ENCODE measurements at places on chromosomes 16 and 17.

- DNase-seq: no peak
These were observed 1.2 kb downstream of the CPD start for GRCh38 chr17:30379903-30380381.

- no peak for DNase-seq
These were observed 82.6 kb downstream of the C16orf95 start for GRCh38 chr16:87234601-87235000.

DNA sequence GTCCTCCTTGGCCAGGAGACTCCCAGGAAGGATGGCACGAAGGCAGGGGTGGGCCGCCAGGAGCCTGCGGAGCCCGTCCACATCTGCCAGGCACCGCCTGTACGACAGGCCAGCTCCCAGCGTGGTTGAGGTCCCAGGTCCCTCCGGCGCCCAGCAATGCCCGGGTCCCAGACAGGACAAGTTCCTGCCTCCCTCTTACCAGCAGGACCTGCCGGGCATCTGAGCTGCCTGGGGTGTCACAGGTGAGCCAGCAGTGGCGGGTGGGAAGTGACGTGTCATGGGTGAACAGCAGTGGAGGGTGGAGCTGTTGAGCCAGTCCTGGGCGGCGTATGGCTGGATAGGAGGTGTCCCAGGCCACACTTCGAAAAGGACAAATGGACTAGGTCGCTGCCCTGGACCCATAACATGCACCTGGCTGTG, 15.7 kb upstream of the BAHCC1 start:
- no peak for DNase-seq

DNA sequence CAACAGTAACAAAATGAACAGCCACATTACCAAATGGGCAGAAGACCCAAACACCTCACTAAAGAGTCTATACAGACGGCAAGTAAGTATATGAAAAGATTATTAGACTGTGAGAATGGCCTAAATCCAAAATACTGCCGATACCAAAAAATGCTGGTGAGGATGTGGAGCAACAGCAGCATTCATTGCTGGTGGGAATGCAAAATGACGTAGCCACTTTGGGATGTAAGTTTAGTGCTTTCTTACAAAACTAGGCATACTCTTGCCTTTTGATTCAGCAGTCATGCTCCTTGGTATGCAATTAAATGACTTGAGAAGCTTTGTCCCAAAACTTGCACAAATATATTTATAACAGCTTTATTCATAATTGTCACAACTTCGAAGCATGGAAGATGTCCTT, 43.8 kb downstream of the RABEP1 start:
- DNase-seq: no peak

- DNase-seq: no peak
These were observed 94.3 kb downstream of the SDK2 start for GRCh38 chr17:73549841-73550430.

DNA sequence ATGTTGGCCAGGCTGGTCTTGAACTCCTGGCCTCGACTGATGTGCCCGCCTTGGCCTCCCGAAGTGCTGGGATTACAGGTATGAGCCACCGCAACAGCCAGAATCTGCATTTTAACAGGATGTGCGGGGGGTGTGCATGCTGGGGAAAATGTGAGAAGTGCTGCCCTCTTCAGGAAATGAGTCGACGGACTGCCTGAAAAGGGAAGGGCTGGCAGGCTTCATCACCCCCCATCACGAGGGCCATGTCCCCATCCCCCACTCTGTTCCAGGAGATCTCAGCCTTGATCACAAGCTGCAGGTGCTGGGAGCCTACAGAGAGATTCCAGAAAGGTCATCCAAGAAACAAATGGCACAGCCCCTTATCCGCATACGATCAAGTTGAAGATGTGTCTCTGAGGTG, 195.3 kb upstream of the RPL38 start:
- no peak for DNase-seq

DNA sequence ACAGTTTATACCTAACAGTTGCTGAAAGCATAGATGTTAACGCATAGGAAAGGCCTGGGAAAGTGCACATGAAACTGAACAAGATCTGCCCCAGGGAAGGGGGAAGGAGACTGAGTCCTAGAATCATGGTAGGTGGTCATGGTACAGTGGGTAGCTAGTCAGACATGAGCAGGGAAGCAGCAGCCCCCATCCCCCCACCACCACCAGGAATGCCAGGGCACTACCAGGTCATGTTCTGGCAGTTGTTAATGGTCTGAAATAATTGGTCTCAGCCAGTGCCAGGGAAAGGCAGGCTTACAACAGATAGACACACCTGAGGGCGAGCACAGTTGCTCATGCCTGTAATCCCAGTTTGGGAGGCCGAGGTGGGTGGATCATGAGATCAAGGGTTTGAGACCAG, 185.2 kb downstream of the CPPED1 start:
- no peak for DNase-seq
